ENCODE measurements at places on chromosomes 12 and 14.

GRCh38 chr14:68806526-68807147 lies 13.8 kb upstream of the ZFP36L1 start:
- no peak for DNase-seq

GRCh38 chr14:50139192-50139591 lies 22.8 kb upstream of the VCPKMT start:
- no peak for DNase-seq

GRCh38 chr12:6292606-6293005 lies 17.9 kb upstream of the PLEKHG6 start:
- DNase-seq = no peak

DNA sequence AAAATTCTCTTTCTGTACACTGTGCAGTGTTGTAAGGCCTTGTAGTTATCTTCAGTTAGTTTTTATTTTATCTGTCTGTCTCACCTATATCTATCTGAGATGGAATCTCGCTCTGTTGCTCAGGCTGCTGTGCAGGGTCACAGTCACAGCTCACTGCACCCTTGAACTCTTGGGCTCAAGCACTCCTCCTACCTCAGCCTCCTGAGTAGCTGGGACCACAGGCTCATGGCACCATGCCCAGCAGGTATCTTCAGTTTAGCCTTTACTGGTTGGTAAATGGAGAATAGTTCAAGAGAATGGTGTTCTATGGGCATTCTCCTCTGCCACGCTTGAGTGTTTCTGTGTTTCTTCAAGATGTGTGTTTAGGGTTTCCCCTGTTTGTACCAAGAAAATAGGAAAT lies 13.6 kb downstream of the TULP3 start:
- DNase-seq = no peak

DNA sequence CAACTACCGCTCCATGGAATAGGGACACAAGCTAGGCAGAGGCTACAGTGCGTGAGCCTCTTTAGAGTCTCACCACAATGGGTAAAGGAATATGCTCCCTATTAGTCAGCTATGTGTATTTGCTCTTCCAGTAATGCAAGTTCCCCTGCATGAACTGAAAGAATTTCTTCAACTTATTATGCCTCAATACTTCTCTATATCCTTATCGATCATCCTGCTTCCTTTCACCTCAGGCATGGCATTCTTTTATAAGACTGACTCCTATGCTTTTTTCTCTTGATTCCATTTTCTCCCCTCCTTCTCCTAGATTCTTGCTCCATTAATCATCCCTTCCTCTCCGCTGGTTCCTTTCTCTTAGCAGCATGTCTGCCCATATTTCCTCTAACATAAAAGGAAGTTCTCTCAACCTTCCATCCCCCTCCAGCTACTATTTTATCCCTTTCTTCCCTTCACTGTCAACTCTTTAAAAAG lies 94.5 kb upstream of the CPM start:
- DNase-seq = no peak

GRCh38 chr12:72214163-72214562 lies 58.0 kb upstream of the TRHDE start:
- DNase-seq = no peak

GRCh38 chr12:8712572-8712971 lies 14.8 kb downstream of the RIMKLB start:
- DNase-seq = no peak

GRCh38 chr12:12560587-12561370 lies 1.9 kb downstream of the DUSP16 start:
- no peak for DNase-seq

GRCh38 chr12:108561852-108562347 lies 496 bp upstream of the ISCU start:
- no peak for DNase-seq

GRCh38 chr12:53483225-53483978 lies 15.9 kb downstream of the MAP3K12 start:
- DNase-seq = no peak

GRCh38 chr14:93369713-93370266 lies 22.8 kb downstream of the COX8C start:
- DNase-seq = no peak

DNA sequence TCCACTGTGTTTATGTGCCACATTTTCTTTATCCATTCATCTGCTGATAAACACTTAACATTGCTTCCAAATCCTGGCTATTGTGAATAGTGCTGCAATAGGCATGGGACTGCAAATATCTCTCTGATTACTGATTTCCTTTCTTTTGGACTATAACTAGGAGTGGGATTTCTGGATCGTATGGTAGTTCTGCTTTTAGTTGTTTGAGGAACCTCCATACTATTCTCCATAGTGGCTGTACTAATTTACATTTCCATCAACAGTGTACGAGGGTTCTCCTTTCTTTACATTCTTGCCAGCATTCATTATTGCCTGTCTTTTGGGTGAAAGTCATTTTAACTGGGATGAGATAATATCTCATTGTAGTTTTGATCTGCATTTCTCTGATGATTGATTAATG lies 47.6 kb downstream of the TAOK3 start:
- no peak for DNase-seq

All from nucleus accumbens (tissue), 56 donors.